T-helper 17 cell (primary cell): ENCODE measurements at places on chromosomes 12 and 14.

DNA sequence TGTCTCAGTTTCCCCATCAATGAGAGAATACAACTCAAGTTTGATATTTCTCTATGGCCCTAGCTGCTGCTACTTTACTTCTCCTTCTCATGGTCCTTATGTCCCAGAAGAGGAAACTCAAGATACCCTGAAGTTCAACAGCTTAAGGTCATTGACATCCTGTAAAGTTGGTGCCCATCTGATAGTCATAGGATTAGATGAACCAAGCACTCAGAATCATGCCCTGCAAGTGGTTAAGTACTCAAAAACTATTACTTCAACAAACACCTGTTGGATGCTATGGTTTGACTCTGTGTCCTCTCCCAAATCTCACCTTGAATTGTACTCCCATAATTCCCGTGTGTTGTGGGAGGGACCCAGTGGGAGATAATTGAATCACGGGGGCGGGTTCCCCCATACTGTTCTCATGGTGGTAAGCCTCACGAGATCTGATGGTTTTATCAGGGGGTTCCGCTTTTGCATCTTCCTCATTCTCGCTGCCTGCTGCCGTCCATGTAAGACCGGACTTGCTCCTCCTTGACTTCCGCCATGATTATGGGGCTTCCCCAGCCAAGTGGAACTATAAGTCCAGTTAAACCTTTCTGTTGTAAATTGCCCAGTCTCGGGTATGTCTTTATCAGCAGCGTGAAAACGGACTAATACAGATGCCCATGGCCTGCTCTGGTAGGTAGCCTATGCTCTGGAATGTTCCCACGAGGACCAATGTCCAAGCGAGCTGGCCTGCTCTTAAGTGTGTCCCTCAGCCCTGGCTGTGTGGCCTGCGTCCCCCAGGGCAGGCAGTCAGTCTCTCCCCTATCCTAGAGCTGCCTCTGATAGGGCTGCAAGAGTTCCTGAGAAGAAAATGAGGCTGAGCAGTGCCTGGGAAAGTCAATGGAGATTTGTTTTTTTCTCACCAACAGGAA, 18.1 kb downstream of the CAMKK2 start:
- DNase-seq: no peak

DNA sequence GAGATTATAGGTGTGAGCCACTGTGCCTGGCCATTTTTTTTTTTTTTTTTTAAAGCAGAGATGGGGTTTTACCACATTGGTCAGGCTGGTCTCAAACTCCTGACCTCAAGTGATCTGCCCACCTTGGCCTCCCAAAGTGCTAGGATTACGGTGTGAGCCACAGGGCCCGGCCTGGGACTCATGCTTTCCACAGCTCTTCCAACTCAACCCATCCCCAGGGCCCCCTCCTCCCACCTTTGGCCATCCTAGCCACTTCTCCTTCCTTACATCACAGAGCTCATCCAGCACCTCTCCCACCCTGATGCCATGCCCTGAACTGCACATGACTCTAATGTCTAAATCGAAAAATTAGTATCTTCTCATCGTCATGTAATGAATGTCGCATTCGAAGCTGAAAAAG, 12.6 kb upstream of the TDRD9 start:
- DNase-seq: no peak

DNA sequence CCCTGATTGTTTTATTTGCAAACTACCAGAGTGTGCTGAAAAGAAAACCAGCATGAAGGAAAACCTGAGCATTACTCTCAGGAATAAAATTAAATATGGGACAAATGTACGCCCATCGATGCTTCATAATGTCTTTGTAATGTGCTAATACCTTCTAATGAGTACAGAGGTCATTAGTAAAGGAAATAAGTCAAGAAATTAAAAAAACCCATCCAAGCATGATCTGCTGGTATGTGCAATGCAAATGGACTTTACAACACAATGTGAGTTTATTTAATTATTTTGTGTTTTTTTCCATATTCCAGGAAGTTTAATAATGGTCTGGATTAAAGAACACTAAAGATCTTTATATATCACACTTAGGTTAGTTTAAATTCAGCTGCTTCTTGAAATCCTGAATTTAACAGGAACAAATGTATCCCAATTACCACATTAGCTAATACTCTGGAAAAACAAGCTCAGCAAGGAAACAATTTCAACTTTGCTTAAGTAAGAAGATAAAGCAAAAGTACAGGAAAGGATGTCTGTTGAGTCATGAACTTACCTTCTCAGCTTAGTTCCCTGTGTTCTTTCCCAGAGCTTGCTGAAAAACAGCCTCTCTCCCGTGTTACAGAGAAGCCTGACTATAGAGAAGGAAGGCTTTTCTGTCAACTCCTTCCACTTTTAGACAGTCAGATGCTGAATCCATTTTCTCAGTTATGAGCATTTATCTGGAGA, 179.3 kb upstream of the TMEM260 start:
- DNase-seq: no peak

- DNase-seq: no peak
These were observed 1.6 kb upstream of the HDAC7 start for GRCh38 chr12:47821346-47821706.

- DNase-seq: no peak
These were observed 439.1 kb downstream of the NPAS3 start for GRCh38 chr14:33377596-33378390.

- DNase-seq: no peak
These were observed 128.4 kb upstream of the CPNE8 start for GRCh38 chr12:39033782-39034181.

DNA sequence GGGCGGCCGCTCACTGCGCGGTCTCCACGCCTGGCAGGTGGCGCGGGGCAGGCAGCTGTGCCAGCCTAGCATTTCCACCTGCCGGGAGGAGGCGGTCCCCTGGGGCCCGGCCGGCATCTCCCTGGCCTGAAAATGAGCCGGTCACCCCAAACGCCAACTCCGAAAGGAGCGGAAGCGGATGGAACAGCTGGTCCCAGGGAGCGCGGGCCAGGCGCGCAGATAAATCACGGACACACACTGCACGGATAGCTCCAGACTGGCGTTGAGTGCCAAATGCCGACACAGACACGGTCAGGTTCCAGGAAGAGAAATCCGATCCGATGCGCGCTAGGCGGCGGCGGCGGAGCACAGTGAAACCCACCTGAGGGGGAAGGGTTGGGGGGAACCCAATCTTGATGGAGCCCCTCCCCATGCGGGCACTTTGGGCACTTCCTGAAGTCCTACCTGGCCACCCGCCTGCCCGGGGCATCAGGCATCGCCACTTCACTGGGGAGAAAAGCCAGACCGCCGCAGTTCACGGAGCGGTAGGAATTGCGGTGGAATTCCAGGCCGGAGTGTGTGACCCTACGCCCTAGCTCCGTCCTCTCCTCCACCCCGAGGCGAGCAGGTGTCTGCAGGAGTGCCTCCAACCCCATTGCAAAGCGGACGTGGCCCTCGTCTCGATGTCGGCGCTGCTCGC, 624 bp upstream of the PLEKHD1 start:
- DNase-seq: no peak

GRCh38 chr14:75993567-75994041, 8.0 kb downstream of the IFT43 start:
- no peak for DNase-seq
